Naive thymus-derived CD8-positive, alpha-beta T cell (primary cell): ENCODE measurements at places on chromosomes 16 and 17. TPM values are rescaled to one million over a fixed set of nuclear protein-coding genes. Genes with fewer than 3 reads are reported as not detected.

HOXB6 gene
- not detected for total RNA-seq

KRT23 gene
- total RNA-seq, result not detected

AATF gene
- 65.0 TPM for total RNA-seq

DNA sequence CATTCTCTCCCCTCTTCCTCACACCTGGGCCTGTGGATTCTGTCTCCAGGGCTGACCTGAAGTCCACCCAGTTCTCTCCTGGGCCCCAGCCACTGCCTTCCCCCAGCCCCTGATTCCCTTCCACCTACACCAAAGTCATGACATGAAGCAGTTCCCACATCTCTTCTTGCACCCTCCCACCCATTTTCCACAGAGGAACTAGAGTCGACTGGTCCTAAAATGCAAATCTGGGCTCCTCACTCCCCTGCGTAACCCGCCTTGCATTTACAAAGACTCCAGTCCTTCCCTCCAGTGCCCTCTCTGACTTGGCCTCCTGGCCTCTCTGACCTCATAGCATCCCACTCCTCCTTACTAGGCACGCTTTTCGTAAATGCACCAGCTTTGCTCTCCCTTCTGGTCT is 14.8 kb downstream of the COX6A2 start:
- H3K27me3 ChIP-seq, result peaks cover 19% of the 10 kb centered on the region
- H3K4me3 ChIP-seq, result no peak overlapping the region
- H3K27ac ChIP-seq, result no peak overlapping the region
- no peaks in the 10 kb centered on the region for H3K36me3 ChIP-seq
- H3K4me1 ChIP-seq, result no peaks in the 10 kb centered on the region
- no peak for DNase-seq

DNA sequence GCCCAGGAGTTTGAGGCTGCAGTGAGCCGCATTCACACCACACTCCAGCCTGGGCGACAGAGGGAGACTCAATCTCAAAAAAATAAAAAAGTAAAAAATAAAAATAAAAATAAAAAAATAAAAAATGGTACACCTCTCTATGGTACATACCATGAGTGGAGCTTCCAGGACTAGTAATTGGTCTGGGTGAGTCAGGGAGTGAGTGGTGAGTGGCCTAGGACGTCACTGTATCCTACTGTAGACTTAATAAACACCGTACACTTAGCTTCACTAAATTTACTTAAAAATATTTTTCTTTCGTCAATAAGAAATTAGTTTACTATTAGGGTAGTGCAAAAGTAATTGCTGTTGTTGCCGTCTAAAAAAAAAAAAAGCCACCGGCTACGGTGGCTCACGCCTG is 9.0 kb downstream of the CDH5 start:
- no peaks in the 10 kb centered on the region for H3K36me3 ChIP-seq
- DNase-seq, result no peak
- peaks cover 1% of the 10 kb centered on the region for H3K27me3 ChIP-seq
- no peak overlapping the region for H3K4me3 ChIP-seq

GRCh38 chr16:85750827-85751697 is at the start of gene C16orf74:
Gene C16orf74 (minus strand): TSS chr16:85751096. CDS start chr16:85735217, 15,879 bp downstream.
- peaks cover 25% of the 10 kb centered on the region for H3K27me3 ChIP-seq
- DNase-seq, result peak; percentile 60
- H3K4me3 ChIP-seq, result peak within 1 kb of the TSS; percentile 86
- no peaks in the 10 kb centered on the region for H3K36me3 ChIP-seq
- peaks cover 11% of the 10 kb centered on the region for H3K4me1 ChIP-seq

DNA sequence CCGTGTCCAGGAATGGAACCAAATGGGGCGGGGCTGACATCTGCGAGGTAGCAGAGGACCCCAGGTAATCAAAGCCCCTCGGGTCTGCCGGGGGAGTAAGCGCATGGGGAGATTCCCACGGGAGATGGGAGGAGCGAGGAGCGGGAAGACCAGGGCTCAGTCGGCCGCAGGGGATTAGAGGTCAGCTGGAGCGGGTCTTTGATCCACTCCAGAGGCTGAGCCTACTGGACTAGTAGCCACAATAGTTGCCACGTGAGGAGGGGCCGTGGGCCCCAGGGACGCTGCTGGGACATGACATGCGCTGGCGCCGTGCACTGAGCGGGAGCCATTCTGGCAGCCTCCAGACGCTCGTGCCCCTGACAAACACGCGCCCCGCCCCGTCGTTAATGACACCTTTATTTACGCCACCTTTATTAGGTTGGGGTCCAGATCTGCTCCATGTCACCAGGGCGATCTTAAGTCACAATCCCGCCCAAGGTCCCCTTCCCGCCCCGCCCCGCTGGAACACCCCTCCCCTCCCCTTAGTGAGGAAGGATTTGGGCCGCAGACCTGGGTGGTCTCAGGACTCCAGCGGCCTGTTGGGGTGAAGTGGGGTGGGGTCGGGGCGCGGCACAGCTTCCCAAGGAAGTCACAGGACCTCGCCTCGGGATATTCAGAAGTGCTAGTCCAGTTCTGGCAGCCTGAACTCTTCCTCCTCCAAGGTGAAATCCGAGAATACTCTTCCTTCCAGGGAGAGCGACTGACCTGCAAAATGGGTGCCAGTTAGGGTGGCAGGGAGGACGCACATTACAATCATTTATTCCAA is 15.0 kb downstream of the PPY start:
- H3K27me3 ChIP-seq, result no peaks in the 10 kb centered on the region
- H3K4me1 ChIP-seq, result peaks cover 18% of the 10 kb centered on the region
- DNase-seq, result no peak
- peak overlapping the region; percentile 97 for H3K27ac ChIP-seq
- H3K4me3 ChIP-seq, result peak overlapping the region; percentile 89
- peaks cover 2% of the 10 kb centered on the region for H3K36me3 ChIP-seq

DNA sequence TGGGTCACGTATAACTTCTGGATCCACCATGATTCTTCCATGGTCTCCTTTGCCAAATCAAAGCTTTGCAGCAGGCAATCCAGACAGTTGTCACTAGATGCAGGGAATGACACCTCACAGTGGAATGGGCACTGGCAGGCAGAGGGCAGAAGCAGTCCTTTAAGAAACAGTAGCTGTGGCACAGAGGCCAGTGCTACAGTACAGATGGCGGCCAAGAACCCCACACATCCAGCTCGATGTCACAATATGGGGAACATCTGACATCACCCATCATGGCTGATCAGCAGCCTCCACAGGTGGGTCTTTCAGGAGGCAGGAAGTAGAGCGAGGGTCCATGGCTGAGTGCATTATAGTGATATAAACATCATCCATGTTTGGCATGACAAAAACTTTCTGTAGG is 18.8 kb upstream of the ERN1 start:
- H3K4me1 ChIP-seq, result peaks cover 27% of the 10 kb centered on the region
- H3K4me3 ChIP-seq, result no peak overlapping the region
- no peaks in the 10 kb centered on the region for H3K36me3 ChIP-seq
- DNase-seq, result no peak
